ENCODE measurements at places on chromosomes 6 and 20. TPM values are rescaled to one million over a fixed set of nuclear protein-coding genes. Genes with fewer than 3 reads are reported as not detected.

The HSPA1L gene
- total RNA-seq = 3.1 TPM

The CRIP3 gene
- 0.82 TPM for total RNA-seq

The TENT5A gene
- 2.4 TPM for total RNA-seq

The HACE1 gene
- 22.5 TPM for total RNA-seq

The CCR6 gene
- 7.8 TPM for total RNA-seq

The TXNDC5 gene
- total RNA-seq = 40.3 TPM

The ADTRP gene
- 71.6 TPM for total RNA-seq

The SASH1 gene
- 3.5 TPM for total RNA-seq

The CYP39A1 gene
- not detected for total RNA-seq

The TRIM40 gene
- total RNA-seq = not detected

The PBOV1 gene
- total RNA-seq = not detected

DNA sequence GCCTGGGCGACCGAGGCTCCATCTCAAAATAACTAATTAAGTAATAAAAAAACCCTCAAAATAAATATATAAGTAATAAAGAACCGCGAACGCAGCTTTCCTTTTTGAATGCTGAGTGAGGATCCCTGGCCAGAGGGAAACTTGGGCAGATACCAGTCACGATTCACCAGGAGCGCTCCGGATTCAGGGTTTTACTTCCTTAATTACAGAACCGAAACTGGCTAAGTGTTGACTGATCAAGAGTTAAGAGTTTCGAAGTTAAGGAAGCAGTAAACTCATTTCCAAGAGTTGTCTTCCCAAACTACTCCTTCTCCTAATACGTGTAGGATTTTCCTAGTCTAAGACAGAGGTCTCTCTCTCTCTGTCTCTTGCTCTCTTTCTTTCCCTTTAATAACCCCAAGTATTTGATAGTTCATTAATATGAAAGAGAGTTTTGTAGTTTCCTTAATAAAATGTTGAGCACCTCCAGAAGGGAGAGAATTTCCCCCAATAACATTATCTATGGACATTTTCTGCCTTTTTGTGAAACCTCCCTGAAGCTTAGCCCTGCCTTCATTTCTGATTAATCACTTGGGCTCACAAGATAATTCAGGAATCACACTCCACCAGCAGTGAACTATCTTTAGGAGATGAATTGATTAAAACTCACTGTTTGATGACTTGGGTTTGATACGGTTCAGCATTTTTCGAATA, 61.4 kb upstream of the ZNF217 start:
- DNase-seq = no peak

- DNase-seq = no peak
Measured at GRCh38 chr20:49770634-49771033, 42.0 kb upstream of the SLC9A8 start.

- DNase-seq = no peak
Measured at GRCh38 chr6:72418495-72418894, 203.4 kb upstream of the KCNQ5 start.

GRCh38 chr20:7516621-7517111, 423.6 kb downstream of the HAO1 start:
- DNase-seq = no peak

DNA sequence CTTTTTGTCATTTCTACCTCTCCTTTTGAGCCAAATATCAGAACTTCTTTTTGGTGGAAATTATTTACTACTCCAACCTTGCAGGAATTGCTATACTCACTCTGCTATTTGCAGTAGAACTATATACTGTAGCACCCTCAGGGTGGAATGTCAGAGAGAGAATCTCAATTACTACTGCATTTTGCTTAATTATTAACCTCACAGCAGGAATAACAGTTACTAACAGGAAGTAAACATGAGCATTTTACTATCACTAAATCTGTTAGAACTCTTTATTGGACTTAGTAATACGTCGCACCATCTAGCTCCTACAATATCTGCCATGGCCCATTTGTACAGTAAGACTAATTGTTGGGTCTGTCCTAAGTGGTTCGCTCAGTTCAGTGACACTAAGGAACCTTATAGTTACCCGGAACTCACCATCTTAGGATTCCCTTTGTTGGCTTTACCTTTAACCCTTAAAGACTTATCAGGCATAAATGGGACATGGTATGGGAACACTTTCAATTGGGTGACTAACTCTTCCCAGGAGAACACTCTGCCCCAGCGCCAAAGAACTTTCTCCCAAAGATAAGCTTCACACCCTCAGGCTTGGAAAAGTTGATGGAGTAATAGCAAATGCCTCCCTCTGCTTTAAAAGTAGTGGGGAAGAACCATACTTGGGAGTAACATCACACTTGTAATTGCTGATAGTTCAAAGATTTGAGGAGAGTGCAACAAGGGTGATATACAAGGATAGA, 38.8 kb downstream of the PLN start:
- no peak for DNase-seq

- peak; percentile 11 for DNase-seq
Measured at GRCh38 chr6:12957321-12958051, 240.9 kb downstream of the PHACTR1 start.

GRCh38 chr6:100353276-100354015, 111.3 kb downstream of the SIM1 start:
- DNase-seq = no peak

GRCh38 chr20:31570021-31570463, 35.0 kb upstream of the ID1 start:
- no peak for DNase-seq

DNA sequence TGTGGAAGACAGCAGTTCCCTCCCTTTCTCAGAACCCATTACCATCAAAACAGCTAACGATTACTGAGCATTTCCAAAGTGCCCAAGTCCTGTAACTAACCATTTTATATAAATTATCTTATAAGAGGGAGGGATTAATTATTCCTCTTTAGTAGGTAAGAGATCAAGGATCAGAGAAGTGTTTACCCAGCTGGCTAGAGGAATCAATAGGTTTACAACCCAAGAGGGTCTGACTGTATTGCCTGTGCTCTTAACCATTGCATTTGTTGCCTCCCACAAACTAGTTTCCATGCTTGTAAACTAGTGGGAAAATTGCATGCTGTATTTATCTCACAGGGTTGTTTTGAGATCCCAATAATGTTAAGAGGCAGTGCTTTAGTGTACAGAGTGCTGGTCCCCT, 3.7 kb upstream of the DBNDD2 start:
- no peak for DNase-seq

- no peak for DNase-seq
Measured at GRCh38 chr20:53580376-53581111, 13.1 kb downstream of the ZNF217 start.

GRCh38 chr20:3732327-3733118, at the start of gene HSPA12B:
Gene HSPA12B, plus strand, starts transcription at chr20:3732685. Its CDS starts 5,990 bp downstream, at chr20:3738675.
- DNase-seq = no peak

DNA sequence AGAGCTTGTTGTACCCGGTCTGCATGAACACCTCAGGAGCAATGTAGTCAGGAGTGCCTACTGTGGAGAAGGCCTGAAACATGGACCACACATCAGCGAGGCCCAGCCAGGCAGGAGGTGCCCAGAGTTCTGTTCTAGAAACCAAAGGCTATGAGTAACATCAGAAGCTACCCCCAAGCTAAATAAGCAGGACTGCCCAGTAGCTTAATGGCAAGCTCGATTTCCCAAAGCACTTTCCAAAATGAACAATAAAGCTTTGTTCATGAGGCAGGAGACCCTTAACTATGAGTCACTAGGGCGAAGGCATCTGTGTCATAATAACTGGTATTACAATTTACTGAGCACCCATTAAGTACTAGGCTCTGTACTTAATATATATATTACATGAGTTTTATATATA, 47.4 kb downstream of the STK38 start:
- no peak for DNase-seq

GRCh38 chr6:158849899-158850806, 31.0 kb upstream of the EZR start:
- peak; percentile 62 for DNase-seq

- no peak for DNase-seq
Measured at GRCh38 chr6:105851606-105852005, 234.5 kb upstream of the PRDM1 start.

GRCh38 chr20:37231947-37232630, 29.5 kb downstream of the GHRH start:
- DNase-seq = no peak

DNA sequence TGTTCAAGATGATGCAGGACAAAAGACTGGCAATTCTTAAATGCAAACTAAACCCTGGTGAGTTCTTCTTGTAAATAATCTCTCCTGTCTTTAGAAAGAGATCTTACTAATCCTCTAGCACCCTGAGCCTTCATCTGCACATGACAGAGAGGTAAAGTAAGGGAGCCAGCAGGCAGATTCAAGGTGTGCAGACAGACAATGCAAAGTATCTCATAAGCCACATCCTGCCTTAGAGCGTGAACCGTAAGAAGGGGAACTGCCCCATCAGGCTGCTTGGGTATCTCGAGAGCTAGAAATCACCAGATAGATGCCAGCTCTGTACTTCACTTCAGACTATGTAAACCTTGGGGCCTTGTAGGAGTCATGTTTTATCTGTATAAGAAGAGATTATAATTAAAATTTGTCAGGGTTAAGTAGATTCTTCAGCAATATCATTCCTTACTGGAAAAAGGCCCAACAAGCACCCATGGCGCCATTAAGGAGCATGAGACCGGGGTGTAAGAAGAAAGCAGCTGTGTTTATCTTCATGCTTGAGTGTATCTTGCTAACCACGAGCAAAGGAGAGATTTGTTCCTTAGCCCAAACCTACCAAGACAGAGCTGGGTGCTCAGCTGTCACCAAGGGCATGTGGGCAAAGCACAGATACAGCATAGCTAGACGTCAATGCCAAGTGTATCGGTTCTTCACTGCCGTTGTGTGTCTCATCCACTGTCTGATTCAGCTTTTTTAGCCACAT, 24.4 kb downstream of the CNR1 start:
- no peak for DNase-seq

- DNase-seq = no peak
Measured at GRCh38 chr6:70124882-70125545, 177.9 kb downstream of the COL9A1 start.

GRCh38 chr6:21459641-21460040, 133.9 kb upstream of the SOX4 start:
- DNase-seq = no peak

DNA sequence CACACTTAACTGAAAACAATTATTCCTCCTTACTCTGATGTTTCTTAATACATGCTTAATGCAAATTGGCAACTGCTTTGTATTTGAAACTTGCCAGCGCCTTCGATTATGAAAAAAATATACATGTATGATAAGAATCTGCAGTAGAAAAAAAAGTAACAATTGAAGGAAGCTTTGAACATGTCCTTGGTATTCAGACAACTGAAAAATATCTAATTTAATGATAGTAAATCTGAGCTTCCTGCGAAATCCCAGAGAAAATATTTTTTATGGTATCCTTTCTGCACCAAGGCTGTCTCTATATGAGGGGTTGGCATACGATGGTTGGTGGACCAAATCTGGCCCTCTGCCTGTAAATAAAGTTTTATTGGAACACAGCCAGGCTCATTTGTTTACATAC, 186.2 kb downstream of the HDGFL1 start:
- no peak for DNase-seq

- DNase-seq = peak; percentile 68
Measured at GRCh38 chr6:1381481-1382330, 7.7 kb upstream of the FOXF2 start.

- DNase-seq = no peak
Measured at GRCh38 chr6:3789018-3789895, 37.7 kb upstream of the PXDC1 start.

- DNase-seq = peak; percentile 6
Measured at GRCh38 chr6:45185403-45186251, 142.5 kb upstream of the RUNX2 start.

DNA sequence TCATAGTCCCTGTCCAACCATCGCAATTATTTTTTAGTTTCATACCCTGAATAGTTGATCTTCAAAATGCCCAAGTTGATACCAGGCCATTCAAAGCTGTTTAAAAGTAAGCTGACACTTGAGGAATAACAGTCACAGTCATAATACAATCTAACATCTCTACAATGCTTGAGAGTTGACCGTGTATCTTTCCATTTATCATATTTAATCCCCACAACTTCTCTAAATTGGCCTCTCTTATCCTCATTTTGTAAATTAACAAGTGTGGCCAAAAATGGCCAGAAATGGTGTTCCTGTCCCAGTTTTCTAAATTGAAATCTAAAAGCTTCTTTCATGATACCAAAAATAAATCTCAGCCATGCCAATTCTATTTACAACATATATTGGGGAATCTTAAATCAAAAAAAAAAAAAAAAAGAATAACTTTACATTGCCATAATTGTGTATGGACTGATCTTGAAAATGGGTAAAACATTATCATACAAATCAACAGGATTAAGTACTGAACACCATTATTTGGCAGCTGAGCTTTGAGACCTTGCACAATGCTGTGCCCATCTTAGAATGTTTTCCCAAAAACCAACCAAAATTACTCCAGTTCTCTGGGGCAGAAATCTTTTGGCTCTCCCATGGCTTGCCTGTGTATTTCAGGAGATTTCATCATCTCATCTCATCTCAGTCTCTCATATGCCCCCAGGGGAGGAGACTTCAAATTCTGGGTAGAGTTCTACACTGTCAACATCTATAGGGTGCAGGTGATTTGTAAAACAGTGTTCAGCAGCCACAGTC, 448.7 kb upstream of the JARID2 start:
- DNase-seq = peak; percentile 30

- peak; percentile 27 for DNase-seq
Measured at GRCh38 chr6:160102956-160103824, 18.4 kb upstream of the SLC22A1 start.

DNA sequence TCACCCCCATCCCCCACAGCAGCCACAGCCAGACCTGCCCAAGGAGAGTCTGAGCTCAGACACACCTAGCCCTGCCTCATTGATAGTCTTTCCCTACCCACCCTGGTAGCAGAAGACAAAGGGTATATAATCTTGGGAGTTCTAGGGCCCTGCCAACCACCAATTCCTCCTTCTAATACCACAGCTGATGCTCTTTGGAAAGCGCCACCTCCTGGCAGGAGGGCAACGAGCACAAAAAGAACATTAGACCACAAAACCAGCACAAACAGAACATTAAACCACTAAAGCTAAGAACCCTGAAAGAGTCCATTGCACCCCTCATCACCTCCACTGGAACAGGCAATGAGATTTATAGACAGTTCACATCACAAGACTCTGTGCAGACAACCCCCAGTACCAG, 195.8 kb upstream of the FUT9 start:
- no peak for DNase-seq
